ENCODE measurements at places on chromosomes 2 and 18. TPM values are rescaled to one million over a fixed set of nuclear protein-coding genes. Genes with fewer than 3 reads are reported as not detected.

Gene EFR3B
- 23.8 TPM for polyA plus RNA-seq

Gene MAP3K2
- polyA plus RNA-seq: 3.3 TPM

Gene GULP1
- 0.73 TPM for polyA plus RNA-seq

Gene OR6B2
- polyA plus RNA-seq: not detected

Gene MDH1B
- polyA plus RNA-seq: 3.3 TPM

Gene IL1R1
- polyA plus RNA-seq: 1.7 TPM

Gene MARS2
- polyA plus RNA-seq: 2.4 TPM

Gene FOXI3
- 0.29 TPM for polyA plus RNA-seq

Gene PIEZO2
- polyA plus RNA-seq: 5.9 TPM

Gene BMP10
- polyA plus RNA-seq: not detected

Gene SOX11
- 14.3 TPM for polyA plus RNA-seq

Gene RAMP1
- polyA plus RNA-seq: 75.7 TPM

Gene POTEJ
- not detected for polyA plus RNA-seq

Gene LCT
- not detected for polyA plus RNA-seq

Gene GPBAR1
- 0.39 TPM for polyA plus RNA-seq

Gene SH3YL1
- 12.4 TPM for polyA plus RNA-seq

Gene DYNAP
- polyA plus RNA-seq: not detected

Gene CASP10
- 1.1 TPM for polyA plus RNA-seq

Gene CDH2
- 85.4 TPM for polyA plus RNA-seq

Gene PNO1
- 10.5 TPM for polyA plus RNA-seq

Gene PMS1
- 4.8 TPM for polyA plus RNA-seq

Gene HRH4
- polyA plus RNA-seq: not detected

Gene CRYGD
- not detected for polyA plus RNA-seq

Gene ASAP2
- 7.0 TPM for polyA plus RNA-seq

Gene SMYD1
- polyA plus RNA-seq: 0.19 TPM

Gene DDX18
- polyA plus RNA-seq: 30.6 TPM

Gene SCG2
- polyA plus RNA-seq: 63.4 TPM

Gene UGT1A9
- polyA plus RNA-seq: not detected

Gene SLC23A3
- polyA plus RNA-seq: not detected

Gene IL37
- polyA plus RNA-seq: not detected

Gene TMEM200C
- 4.3 TPM for polyA plus RNA-seq

Gene CROCC2
- polyA plus RNA-seq: not detected

Gene GKN1
- polyA plus RNA-seq: not detected

Gene AMER3
- polyA plus RNA-seq: 5.7 TPM

Gene PPM1G
- polyA plus RNA-seq: 160 TPM

Gene ZSWIM2
- polyA plus RNA-seq: not detected

Gene INPP5D
- polyA plus RNA-seq: 3.7 TPM

Gene C1QL2
- 5.2 TPM for polyA plus RNA-seq

Gene PCARE
- polyA plus RNA-seq: not detected

Gene ACOXL
- polyA plus RNA-seq: 2.0 TPM

Gene SPATA3
- not detected for polyA plus RNA-seq

Gene DNER
- polyA plus RNA-seq: 392 TPM

Gene ROCK2
- 2.8 TPM for polyA plus RNA-seq

Gene TUBA4B
- not detected for polyA plus RNA-seq

Gene NT5DC4
- not detected for polyA plus RNA-seq

Gene STARD7
- 83.6 TPM for polyA plus RNA-seq

Gene CLIP4
- 5.4 TPM for polyA plus RNA-seq

Gene UGT1A5
- polyA plus RNA-seq: not detected
